Cardiac muscle cell (in vitro differentiated cells and primary cell): ENCODE measurements at places on chromosomes 5 and 9. TPM values are rescaled to one million over a fixed set of nuclear protein-coding genes. Genes with fewer than 3 reads are reported as not detected.

DNA sequence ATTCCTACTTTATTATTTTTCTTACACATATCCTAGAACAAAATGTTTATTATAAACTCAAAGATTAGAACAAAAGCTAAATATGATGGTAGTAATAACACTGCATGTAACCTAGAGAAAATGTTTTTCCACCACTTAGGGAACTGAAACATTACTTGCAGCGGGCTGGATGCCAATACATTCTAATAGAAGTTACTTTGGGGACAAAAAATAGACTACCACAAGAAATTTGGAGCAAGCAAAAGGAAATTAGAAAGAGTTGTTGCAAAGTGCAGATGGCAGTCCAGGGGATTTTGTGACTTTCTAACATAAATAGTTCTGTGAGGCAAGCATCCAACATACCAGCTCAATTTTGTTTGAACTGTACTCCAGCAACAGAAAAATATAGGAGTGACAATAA is 255.3 kb upstream of the GRIN3A start:
- no peak for DNase-seq

DNA sequence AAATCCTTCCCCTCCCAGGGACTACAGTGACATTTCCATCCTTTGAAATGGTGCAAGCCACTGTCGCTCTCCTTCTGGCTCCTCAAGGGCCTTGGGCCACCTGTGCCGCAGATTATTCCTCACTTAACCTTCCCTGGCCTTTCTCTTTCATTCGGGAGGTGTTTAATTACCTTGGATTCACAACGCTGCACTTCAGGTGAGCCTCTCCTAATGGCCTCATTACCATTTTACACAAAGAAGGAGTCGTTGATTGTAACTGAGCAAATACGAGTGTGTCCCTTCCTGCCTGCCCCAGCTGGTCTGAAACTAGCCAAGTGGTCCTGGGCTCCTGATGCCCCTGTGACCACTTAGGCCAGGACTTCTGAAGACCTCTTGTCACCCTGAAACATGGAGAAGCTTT is 205.0 kb downstream of the CRB2 start:
- no peak for DNase-seq

DNA sequence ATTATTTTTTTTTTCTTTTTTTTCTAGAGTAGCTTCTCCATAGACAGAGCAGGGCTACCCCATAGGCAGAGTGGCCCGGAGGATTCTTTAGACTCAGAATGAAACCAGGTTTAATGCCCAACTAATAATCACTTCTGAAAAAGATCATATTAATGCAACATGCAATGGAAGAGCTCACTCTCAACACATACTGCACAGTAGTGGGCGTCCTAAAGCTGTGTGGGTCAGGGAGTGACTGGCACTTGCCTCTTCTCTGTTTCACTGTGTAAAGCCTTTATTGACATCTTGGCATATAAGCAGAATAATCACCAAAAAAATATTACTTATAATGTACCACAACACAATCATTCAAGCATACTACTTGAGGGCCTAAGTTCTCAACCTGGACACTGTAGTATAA is 11.1 kb downstream of the PWWP2A start:
- no peak for DNase-seq

The ZNF462 gene
- 11.4 and 12.7 TPM in 2 replicates for polyA plus RNA-seq

The EIF4E1B gene
- polyA plus RNA-seq: not detected in 2 replicates

GRCh38 chr5:81269751-81270393 is 31.5 kb upstream of the ZCCHC9 start:
- no peak for DNase-seq

DNA sequence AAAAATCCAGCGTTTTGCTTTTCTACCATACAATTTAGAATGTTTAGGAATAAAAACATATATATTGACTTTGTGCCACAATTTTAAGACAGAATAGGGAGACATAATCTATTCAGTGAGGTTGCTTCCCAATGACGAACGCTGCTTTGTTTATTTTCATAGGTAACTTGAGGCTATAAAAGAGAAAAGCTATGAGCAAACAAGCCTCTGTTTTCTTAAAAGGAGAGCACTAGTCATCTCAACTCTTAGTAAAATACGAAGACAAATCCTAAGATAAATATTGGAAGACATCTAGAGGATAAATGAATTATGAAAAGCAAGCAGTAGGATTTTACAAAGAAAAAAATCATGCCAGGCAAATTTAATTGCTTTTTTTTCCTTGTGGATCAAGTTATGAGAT is 363.6 kb downstream of the ANXA1 start:
- DNase-seq: no peak

DNA sequence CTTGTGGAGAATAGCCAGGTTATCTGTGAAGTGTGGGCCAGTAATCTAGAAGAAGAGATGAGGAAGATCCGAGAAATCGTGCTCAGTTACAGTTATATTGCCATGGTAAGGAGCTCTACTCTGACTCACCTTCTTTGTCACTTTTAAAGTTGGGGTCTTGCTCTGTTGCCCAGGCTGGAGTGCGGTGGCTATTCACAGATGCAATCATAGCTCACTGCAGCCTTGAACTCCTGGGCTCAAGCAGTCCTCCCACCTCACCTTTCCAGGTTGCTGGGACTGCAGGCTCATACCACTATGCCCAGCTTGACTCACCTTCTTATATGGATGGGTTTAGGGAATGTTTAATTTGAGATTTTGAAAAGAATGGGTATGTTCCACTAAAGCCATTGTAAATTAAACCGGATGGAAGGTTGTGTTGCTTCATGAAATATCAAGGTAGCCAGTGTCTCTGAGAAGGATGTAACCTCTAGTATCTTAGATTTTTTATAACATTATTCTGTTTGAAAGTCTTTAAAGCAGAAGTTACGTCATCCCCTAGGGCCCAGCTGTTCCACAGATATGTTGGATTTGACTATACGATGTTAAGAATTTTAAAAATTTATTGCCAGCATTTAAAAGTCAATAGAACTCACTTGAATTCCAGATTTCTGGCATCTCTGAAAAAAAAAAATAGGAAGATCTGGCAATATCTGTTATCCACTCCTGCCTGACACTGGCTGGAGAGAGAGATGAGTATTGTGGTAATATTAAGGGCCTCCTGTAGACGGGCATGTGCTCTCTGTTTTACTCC is 5.1 kb downstream of the CNOT8 start:
- no peak for DNase-seq

The DEPDC1B gene
- polyA plus RNA-seq: 1.8 and 20.8 TPM in 2 replicates

- DNase-seq: peak; percentile 74
Observed at GRCh38 chr5:148482697-148483462, 99.1 kb downstream of the FBXO38 start.

DNA sequence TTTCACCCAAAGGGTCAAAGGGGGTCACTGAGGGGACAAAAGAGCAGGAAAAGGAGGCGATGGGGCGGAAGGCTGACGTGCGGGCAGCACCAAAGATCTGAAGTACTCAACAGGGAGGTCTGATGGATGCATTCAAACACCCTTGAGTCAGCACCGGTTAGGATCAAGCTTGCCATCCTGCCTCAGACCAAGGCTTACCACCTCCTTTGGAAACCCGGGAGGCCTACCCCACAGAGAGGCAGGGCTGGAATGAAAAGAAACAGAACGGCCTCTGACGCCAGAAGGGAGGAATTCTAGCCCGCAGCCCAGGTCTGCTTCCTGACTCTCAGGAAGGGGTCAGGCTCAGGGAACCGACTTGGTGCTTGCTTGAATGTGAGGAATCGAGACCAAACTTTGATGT is 125.6 kb downstream of the PAPPA start:
- peak; percentile 37 for DNase-seq

The SPATA31A3 gene
- polyA plus RNA-seq: not detected in 2 replicates

DNA sequence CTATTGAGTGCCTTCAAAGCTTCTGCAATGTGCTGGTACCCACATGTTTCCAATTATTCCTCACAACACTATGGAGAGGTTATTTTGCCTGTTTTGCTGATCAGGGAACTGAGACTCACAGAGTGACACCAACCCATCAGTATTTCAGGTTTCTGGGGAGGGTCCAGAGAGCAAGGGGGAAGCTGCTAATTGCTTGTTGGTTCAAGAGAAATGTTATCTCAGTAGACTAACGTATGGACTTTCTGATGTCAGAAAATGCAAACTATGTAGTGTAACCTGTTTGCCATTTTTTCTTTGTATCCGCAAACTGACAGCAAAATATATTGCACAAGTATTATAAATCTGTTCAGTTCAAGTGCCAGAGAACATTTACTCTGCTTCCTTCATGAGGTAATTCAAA is 108.3 kb upstream of the MSX2 start:
- DNase-seq: no peak

The CARTPT gene
- not detected in 2 replicates for polyA plus RNA-seq

The SV2C gene
- polyA plus RNA-seq: 0.13 TPM in 1 of 2 replicates, not detected in the other

DNA sequence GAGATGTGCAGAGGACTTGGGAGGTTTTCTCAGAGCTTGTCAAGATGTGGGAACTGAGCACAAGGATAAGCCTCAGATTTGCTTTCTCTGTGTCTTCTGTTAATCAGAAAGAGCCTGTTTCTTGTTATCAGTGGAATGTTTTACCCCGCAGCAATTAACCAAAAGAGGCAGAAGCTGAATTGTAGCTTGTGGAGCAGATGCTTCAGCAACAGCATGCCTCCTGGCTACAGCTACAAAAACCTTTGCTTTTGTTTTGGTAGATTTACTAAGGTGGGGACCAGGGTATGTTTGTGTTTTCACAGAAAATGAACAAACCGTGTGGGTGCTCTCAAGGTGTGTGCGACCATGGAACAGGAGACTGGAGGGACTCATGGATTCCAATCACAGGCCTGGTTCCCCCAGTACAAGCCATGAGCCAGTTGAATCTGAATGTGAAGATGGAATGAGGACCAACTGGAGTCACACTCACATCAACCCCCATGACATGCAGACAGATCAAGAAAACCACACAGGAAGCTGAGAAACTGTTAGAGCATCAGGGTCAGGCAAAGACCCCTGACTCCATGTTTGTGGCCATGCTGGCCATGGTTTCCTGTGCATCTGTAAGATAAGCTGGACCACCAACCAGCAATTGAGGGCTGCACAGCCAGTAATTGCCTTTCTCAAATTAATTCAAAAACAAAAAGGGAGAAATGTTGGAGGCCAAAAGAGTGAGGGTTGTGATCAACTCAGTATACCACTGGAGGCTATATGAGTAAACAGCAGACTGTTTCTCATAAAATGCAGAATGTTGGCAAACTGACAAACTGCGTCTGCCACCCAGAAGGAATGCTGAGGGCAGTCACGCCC is 6.9 kb downstream of the UGT3A2 start:
- DNase-seq: no peak

The SLC34A1 gene
- not detected in 2 replicates for polyA plus RNA-seq

DNA sequence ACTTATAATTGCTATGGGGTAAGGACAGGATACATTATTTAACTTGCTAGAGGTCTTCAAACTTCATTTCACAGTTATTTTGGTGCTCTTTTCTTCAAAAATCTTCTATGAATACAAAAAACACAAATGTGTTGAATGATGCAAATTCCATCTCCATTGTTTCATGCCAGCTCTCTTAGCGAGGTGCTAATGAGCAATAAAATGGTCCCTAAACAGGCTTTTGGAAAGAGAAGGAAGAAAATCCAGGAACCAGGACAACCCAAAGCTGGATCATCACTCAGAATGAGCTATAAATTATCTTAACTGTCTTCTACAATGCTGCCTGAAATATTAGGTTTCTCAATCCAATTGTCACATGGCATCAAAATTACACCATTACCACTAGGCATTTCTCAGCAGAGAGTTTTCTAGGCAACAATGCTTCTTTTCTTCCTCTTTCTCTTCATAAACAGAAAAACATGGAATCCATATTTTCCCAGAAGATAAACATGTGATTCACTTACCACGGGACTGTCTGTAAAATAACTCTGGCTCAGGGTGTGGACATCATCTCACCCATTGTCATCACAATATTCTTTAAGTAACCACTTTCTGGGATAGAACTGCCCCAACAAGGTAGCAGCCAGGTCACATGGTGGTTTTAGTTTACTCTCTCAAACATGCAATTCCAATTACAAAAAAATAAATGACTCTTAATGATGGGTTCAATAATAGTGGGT is 249.4 kb downstream of the NPR3 start:
- no peak for DNase-seq

The LRSAM1 gene
- polyA plus RNA-seq: 37.1 and 39.7 TPM in 2 replicates

GRCh38 chr9:5813824-5814223 is 19.1 kb downstream of the ERMP1 start:
- DNase-seq: no peak

The SEMA5A gene
- polyA plus RNA-seq: 12.9 and 15.7 TPM in 2 replicates

The ANKRD33B gene
- polyA plus RNA-seq: 5.7 and 11.8 TPM in 2 replicates

- peak; percentile 87 for DNase-seq
Observed at GRCh38 chr9:105053209-105053652, 125.3 kb upstream of the ABCA1 start.

DNA sequence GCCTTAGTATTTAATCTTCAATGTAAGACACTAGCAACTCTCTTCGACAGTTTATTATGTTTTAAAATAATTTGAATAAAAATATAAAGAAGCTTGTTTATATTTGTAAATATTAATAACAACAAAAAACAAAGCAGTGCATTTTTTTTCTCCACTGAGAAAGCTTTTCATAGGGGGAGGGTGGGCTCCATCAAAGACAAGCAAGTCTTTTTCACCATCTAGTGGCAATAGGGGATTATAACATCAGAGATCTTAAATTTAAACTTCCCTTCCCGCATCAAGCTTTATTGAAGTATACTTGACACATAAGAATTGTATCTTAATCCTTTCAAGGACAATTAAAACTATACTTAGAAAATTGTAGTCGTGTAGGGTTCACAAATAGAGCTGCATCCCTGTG is 9.3 kb upstream of the OR13F1 start:
- peak; percentile 2 for DNase-seq

The TRAF1 gene
- 3.0 and 3.5 TPM in 2 replicates for polyA plus RNA-seq

DNA sequence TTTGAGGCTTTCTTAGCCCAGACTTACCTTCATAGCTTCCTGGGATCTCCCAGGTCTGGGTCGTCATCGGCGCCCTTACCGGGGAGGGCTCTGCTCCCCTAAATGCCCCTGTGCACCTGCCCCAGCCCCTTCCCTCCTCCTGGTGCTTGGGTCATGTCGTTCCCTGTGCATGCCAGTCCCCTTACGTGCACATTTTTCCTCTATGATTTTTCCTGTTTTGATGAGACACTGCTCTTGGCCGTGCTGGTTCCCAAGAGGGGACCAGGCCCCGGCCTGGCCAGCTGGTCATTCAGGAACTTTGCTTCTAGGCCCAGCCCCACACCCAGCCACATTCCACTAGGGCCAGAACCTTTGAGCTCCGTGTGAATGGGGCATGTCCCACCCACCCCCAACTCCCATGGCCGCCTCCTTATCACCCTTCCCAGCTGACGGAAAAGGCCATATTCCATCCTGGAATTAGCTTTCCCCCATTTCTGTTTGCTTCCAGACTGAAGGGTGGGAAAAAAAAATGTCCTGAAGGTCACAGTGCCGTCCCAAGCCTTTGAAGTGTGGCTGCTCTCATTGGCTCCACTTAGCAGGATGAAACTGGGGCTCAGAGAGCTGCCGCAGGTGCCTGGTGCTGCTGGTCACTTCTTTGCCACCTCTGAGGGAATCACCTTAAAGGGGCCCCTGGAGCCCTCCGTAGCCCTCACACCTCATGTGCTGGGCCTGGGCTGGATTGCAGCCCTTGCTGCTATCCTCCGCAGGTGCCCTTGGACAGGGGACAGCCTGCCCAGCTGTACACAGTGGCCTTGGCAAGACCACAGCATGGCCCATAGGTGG is 25.1 kb downstream of the ERGIC1 start:
- DNase-seq: peak; percentile 50
